ENCODE measurements at places on chromosomes 7 and 10.
A peak's percentile ranks its signal among the peaks of the same experiment; 100 is the strongest.

GRCh38 chr10:78013564-78013963, 15.8 kb downstream of the POLR3A start:
- no peak for DNase-seq

DNA sequence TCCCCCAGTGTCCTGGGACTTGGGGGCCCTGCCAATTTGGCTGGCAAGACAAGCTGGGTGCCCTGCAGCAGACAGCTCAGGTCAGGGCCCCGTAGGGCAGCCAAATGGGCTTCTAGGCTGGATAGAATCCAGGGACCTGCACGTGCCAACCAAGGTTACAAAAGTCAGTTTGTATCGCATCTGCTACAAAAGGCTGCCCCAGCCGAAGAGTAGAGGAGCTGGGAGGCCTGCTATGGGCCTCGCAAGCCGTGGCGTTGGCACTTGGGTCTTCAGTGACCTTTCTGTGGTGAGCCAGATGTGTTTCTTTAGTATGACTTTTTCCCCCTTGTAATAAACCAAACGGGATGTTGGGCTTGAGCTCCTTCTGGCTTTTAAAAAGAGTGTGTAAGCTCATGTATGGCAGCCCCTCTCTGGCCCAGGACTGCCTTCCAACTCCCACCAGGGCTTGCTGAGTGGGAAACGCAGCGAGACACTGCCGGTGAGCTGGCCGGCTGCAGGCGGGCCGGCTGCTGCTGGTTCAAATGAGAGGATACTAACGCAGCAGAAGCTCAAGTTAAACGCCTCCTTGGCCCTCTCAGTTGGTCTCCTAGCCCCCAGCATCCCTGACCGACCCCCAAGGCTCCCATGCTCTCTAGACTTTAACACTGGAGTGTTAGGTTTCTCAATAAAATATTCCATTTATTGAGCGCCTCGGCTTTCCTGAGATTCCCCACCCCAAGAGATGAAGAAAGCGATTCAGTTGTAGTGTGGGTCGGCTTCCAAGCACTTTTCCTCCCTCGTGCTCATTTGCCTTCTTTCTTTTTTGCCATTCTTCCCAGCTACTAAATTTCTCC, 3.1 kb upstream of the HOXA10 start:
- no peak for DNase-seq

DNA sequence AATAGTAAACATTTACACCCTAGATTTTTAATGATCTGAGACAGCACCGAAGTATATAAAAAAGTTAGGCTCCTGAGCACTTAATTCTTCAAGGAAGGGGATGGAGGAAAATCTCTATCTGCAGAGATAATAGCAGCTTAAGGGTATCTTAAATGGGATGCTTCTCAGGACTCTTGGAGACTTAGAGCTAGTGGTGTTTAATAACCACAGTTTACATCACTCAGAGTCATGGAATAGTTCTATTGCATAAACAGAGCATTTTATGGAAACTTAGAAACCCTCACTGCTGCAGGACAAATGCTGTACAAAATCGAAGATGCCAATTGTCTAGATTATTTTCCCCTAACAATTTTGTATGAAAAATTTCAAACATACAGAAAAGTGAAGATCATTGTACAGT, 398.9 kb upstream of the GALNT17 start:
- no peak for DNase-seq

DNA sequence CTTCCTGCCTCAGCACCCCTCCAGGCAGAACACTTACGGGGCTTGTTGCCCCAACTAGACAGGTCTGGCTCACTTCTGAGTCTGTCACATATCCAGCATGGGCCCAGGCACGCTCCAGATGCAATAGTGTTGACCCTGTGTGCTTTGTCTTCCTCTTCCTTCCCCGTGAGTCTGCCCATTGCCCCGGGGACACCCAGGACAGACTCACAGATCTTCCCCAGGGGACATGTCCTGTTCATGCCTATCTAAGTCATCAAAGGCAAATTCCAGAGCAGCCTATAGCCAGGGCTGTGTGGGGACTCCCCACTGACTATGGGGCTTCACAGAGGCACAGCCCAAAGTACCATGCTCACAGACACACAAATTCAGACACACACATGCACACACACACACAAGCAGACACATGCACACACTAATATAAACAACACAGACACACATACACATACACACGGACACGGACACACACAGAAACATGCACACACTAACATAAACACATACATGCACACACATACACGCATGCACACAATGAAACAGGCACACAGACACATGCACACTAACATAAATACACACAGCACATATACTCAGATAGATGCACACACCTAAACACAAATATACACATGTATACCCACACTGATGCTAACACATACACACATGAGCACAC, 175.8 kb downstream of the KCNMA1 start:
- DNase-seq = no peak

DNA sequence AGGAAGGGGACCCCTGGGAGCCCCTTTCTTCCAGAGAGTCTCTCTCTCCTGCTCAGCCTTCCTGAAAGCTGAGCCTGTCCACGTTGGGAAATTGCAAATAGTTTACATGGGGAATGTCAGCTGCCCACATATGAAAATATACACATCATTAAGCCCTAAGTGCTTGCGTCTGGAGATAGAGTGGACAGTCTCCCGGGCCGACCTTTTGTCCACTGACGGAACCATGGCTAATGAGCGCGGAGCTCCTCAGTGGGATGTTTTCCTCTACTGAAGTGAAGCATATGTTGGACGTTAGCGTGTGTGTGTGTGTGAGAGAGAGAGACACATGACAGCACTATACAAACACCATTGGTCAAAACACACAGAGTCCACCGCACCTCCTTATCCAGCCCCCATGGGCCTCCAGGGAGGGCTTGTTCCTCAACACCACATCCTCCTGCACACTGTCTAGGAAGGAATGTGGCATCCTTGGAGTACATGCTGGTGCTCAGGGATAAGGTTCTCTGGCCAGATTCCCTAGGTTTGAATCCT, 128.4 kb downstream of the RGS10 start:
- DNase-seq = no peak

GRCh38 chr7:74001150-74001494, 26.9 kb upstream of the ELN start:
- DNase-seq = no peak

- DNase-seq = no peak
Observed at GRCh38 chr7:27842094-27842692, 102.2 kb downstream of the TAX1BP1 start.

DNA sequence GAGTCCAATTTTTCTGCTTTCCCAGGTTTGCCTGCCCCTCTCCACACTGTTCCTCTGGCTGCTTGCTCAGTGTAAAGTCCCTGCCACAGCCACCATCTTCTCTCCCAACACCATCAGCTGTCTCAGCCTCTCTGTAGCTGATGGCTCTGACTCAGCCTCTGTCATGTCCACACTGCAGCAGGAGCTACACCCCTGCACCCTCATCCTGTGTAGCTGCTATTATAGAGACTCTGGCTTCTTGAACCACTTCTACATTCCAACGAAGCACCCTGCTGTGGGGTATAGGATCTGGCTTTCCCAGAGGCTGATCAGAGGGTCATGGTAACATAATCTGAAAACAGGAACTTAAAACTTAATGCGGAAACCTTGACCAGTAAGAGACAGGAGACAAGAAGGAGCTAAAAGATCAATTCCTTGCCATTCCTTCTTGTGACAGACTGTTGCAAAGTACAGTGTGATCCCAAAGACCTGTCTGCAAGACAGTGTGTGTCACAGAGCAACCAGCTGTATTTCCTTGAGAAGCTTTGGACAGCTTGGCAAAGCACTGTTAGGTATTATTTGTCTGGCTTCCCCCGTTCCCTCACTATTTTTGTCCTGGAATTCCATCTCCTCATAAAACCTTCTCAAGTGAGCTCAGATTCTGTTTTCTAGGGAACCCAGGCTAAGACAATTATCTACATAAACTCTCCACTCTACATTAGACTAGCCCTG, 42.3 kb downstream of the NRCAM start:
- DNase-seq = no peak

DNA sequence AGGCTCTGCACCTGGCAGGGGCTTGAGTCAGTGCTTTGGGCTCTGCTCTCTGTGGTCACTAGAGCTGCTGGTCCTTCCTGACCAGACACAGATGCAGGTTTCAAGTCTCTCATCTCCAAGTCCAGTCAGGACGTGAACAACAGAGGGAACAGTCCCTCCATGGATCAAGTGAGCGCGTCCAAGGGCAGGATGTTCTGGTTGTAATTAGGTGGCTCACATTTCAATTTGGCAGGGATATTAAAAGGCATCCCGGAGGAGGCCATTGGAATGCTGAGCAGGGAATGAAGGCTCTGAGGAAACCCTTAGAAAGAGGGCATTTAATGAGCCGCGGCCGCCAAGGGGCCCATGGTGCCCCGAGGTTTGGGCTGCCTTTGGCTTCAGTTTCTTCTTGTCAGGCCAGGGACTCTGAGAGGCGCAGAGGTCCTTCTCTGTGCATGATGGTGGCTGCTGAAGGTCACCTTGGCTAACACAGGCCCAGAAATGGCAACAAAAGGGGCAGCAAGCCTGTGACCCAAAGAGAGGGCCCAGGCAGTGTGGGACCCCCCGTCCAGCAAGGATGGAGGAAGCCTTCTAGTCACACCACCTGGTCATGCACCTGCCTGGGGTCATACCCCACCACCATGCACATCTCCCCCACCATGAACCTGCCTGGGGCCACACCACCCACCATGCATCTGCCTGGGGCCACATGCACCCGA, 30.7 kb upstream of the INPP5A start:
- DNase-seq = no peak

DNA sequence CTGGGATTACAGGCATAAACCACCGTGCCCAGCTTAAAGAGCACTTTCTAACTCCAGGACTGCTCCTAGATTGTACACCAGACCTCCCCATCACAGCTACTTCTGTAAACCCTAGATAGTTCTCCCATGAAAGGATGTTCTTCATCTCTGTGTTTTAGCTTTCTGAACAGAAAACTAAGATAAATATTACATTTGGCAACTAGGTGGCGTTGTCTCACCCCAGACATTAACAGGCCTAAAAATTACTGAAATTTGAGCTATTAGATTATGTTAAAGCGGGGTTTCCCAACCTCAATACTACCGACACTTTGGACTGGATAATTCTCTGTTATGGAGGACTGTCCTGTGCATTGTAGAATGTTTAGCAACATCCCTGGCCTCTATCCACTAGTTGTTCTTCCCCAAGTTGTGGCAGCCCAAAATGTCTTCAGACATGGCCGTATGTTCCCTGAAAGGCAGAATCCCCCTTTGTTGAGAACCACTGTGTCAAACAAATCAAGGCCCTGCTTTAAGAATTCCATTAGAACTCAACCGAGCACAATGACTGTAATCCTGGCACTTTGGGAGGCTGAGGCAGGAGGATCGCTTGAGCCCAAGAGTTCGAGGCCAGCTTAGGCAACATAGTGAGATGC, 19.1 kb downstream of the ATOH7 start:
- no peak for DNase-seq

DNA sequence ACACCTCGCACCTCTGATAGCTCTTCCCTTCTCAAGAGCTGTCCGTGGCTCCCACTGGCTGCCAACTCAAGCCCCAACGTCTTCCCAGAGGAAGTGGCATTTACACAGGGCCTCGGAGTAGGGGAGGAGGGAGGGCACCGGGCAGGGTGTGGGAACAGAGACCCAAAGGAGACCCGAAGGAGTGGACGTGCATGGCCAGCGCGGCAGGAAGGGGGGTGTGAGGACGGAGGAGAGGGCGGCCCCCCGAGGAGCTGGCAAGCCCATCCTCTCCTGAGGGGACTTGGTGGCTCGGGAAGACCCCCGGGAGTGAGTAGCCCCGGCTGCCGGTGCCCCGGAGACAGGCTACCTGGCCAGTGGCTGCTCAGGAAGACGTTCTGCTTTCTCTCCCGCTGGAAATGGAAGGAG, 85.9 kb downstream of the FOXL3 start:
- no peak for DNase-seq

- no peak for DNase-seq
Observed at GRCh38 chr7:129975309-129975708, 22.5 kb upstream of the UBE2H start.

GRCh38 chr10:19983880-19984565, 167.8 kb downstream of the PLXDC2 start:
- no peak for DNase-seq

DNA sequence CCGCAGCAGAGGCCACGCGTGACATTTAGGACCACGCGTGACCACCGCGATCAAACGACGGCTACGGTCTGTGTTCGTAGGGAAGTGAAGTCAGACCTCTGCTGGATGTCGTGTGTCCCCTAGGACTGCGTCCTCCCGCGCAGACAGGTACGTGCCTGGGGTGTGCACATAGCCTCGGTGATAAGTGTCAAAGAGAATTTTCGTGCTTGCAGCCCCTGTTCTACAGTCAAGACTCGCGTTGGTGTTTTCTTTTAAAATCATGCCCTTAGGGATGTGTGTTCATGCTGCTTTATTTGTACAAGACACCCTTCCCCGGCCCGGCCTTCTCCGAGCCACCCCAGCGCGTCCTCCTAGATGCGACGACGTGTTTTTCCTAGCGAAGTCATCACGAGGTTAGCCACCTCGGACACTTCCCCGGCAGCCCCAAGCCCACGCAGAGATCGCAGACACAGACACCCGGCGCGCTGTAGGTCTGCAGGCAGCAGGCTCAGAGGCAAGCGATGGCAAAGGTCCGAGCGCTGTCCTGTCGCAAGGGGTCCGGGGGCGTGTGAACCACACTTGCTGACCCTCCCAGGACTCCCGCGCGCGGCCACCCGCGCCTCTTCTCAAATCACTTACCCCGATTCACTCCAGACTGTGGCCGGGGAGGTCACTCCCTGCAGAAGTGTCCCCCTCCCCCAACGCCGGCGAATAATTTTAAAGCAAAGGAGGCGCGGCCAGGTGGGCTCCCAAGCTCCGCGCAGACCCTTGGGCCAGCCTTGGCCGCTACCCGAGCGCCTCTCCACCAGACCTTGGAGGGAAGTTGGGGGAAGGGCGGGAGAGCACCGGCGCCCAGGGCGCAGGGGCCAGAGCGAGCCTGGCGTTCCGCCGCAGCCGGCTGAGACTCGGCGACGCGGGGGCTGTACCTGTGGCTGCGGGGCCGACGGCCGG, 552 bp downstream of the MKX start:
- no peak for DNase-seq

- DNase-seq = no peak
Observed at GRCh38 chr7:101998029-101998905, 180.8 kb downstream of the CUX1 start.

- DNase-seq = no peak
Observed at GRCh38 chr10:60222047-60222446, 167.6 kb downstream of the ANK3 start.

- DNase-seq = peak; percentile 34
Observed at GRCh38 chr10:1631282-1631681, 106.0 kb downstream of the ADARB2 start.

DNA sequence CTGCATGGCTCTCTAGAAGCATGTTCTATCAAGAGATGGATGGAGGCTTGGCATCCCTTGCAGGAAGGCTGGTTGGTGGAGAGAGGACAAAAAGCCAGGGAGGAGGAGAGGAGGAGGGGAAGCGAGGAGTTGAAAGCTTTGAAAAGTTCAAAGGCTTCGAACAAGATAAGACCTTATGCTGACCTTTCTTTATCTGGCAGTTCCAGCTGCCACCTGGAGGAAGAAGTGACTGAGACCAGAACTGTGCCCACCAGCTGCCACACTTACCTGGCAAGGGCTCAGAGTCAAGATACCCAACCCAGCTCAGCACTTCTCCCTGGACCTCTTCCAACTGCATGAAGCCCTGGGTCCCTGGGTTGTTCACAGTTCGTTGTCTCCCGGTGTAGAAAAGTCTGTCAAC, 14.8 kb downstream of the CCL24 start:
- DNase-seq = no peak

- DNase-seq = no peak
Observed at GRCh38 chr10:43683451-43684291, 35.0 kb upstream of the ZNF32 start.
